ENCODE measurements at places on chromosomes 6 and 20. TPM values are rescaled to one million over a fixed set of nuclear protein-coding genes. Genes with fewer than 3 reads are reported as not detected.

LY6G6D gene
- not detected for total RNA-seq

- no peak for DNase-seq
Measured at GRCh38 chr20:40683894-40684268, 5.2 kb downstream of the MAFB start.

C6orf52 gene
- total RNA-seq = not detected

GRCh38 chr6:18347866-18348265, 39.3 kb upstream of the RNF144B start:
- no peak for DNase-seq

- no peak for DNase-seq
Measured at GRCh38 chr6:146526192-146526591, 17.4 kb upstream of the RAB32 start.
